ENCODE measurements at places on chromosomes 12 and 14.

DNA sequence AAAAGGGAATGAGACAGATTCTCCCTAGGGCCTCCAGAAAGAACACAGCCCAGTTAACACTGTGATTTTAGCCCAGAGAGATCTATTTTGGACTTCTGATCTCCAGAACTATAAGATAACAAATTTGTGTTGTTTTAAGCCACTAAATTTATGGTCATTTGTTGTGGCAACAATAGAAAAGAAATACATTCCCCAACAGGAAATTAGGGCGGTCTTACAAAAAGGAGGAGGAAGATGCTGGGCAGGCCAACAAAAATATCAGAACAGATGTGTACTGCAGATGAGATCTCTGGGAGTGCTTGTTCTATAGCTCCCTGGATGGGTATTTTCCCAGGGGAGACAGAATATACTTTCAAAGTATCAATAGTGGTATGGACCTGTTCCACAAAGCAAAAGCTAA, 32.0 kb upstream of the SOCS2 start:
- DNase-seq, result no peak

GRCh38 chr14:29242755-29243754, 476.5 kb downstream of the FOXG1 start:
- no peak for DNase-seq

- no peak for DNase-seq
Observed at GRCh38 chr12:31214626-31215517, 111.1 kb downstream of the SINHCAF start.

DNA sequence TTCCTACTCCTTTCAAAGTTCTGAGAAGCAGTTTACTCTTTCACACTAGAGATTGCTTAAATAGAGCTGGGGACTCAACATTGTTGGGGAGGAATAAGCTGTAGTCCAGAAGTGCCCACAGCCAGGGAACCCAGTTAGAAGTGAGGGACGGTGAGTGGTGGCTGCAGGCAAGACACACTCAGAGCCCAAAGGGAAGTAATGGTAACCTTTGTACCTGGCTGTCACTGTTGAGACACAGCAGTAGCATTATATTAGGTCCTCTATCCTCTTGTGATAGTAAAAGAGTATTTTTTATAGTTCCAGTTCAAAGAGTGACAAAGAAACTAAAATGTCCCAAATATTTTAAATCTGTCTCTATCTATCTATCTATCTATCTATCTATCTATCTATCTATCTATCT, 263.3 kb downstream of the TTC6 start:
- no peak for DNase-seq

- no peak for DNase-seq
Observed at GRCh38 chr14:32472512-32473463, 143.7 kb downstream of the AKAP6 start.

Data from activated effector memory CD4-positive, alpha-beta T cell treated with Interleukin-2 at 50 U/mL for 16 hours (primary cell).